ENCODE measurements at places on chromosomes 2 and 18.
A peak's percentile ranks its signal among the peaks of the same experiment; 100 is the strongest.

DNA sequence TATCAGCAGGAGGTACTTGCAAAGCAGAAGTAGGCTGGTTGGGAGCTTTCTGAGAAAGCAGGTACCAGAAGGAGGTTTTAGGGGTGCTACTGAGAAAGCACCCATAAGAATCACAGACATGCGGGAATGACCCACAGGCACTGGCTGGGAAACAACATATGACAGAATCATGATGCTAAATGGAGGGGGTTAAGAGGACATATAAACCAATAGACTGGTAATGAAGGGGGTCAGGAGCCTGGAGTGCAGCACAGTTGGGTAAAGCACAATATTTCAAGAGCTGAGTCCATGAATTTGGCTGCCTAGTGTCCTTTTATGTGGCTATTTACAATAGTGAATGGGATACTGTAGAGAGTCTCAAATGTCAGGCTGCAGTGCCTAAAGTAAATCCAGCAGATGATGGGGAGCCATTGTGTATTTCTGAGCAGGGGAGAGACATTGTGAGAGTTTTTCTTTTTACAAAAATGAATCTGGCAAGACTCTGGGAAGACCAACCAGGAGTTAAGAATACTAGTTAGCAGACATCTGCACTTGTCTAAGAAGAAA lies 27.6 kb upstream of the GMCL1 start:
- DNase-seq = no peak

DNA sequence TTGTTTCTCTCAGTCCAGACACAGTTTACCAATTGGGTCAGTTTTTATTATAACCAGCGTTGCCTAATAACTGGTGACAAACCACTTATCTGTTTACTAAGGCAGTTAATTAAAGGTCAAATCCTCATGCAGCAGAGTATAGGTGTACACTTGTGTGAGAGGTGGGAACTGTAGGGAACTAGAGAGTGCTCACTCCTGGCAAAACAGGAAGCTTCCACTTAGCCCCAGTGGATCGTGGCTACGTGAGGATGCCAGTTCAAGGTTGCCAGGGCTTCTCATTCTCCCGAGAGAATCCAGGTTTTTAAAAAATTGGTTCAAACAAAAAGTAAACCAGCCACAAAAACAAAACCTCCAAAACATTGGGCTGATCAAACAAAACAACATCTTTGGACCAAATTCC lies 8.1 kb downstream of the CYBRD1 start:
- DNase-seq = no peak

DNA sequence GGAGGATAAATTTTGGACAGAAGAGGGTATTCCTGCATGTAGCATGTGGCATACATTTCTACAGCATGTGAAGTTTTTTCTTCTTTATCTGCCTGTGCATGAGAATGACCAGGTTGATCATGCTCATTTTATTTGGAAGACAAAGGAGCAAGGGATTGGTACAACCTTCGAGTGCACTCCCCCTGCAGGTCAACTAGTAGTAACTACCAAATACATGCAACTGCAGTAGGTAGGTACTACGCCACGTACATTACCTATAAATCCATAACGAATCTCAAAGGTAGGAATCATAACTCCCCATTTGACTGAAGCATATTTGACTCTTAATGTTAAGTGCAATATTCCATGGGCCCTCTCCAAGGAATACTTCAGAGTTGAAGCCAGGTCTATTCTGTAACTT lies 763.9 kb downstream of the TSN start:
- no peak for DNase-seq

DNA sequence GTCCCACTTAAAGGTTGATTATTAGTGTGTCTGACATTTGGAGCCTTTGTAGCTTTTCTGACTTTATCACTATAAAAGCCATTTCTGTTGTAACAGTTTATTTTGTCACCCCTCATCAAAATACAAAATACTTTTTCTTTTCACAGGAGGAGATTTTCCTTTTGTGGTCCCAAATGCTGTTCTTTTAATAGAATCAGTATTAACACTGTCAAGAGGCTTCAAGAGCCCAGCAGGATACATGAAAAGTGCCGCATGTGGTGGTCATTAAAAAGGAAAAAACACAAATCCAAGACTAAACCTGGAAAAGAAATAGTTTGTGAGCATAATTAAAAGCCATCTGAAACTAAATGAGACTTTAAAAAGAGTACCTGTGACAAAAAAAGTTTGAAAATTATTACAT lies 515.7 kb downstream of the DCDC2C start:
- no peak for DNase-seq

DNA sequence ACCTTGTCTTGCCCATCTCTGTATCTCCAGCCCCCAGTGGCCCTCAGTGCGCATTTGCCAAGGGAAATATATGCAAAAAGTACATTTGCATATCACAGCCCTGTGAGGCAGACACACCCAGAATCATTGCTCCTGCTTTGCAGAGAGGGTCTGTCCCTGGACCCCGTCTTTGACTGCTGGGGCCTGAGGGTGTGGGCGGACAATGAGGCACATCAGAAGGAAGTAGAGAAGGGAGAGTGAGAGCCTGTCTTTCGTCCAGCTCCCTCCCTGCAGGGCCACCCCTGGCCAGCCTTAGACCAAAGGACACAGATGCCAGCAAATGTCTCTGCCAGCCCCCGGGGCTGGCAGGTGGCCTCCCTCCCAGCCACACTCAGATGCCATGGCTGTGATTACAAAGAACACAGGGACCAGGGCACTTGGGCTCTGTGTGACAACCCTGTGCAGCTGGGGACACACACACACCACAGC lies 516.2 kb upstream of the MYT1L start:
- no peak for DNase-seq

DNA sequence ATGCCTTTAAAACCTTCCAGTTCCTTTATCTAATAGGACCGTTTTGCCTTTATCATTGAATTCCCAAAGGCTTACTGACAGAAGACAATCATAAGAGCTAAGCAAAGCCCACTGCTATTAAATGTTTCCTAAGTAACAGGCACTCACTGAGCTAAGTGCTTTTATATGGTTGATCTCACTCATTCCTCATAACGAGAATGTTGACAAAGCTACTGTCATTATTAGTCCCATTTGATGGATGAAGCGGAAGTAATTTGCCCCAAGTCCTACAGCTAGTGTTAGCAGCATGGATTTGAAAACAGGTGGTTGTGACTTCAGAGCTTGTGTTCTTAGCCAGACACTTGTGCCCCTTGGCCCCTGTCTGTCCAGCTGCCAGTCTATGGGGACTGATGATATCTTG lies 134.8 kb upstream of the SERPINE2 start:
- DNase-seq = no peak

DNA sequence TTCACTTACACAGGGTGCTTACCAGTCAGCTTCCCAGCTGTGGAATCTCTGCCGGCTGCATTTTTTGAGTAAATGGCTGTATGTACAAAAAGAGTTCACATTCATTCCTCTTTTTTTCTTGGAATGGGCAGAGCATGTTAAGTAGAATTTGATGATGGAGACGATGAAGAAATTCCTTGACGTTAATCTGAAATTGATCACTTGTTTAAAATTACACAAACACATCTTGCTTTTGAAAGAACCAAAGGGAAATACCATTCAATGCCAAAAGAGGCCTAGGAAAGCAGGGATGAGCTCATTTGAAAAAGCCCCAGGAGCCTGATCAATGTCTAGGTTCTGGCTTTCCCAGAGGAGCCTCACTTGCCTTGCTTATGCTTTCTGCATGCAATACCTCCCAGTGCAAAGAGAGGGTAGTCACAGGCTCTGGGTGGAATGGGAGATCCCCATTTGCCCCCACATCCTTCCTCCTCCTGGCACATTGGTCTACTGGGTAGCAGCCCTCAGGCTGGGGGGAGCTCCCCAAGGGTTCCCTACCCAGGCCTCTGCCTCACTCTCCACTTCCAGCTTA lies 12.3 kb upstream of the SMAD7 start:
- no peak for DNase-seq

DNA sequence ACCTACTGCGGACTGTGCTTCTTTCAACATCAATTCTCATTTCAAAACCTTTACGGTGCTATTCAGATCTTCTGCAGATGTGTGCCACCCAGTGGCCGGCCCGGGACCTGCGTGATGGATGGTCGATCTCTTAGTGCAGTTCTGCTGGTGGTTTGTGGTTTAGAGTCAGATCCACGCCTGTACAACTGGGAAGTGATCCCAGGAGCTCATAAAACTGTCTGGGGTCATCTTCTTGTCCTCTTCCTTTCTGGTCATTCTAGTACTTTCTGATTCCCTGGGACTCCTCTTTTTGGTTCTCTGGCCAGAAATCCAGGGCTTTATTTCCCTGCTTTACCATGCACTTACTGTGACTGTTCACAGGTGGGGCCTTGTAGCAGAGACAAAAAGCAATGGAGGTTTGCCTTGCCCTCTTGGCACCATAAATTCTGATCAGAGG lies 15.8 kb upstream of the SELENOI start:
- DNase-seq = peak; percentile 41

GRCh38 chr2:207887500-207887899 lies 117.8 kb upstream of the FZD5 start:
- DNase-seq = no peak

DNA sequence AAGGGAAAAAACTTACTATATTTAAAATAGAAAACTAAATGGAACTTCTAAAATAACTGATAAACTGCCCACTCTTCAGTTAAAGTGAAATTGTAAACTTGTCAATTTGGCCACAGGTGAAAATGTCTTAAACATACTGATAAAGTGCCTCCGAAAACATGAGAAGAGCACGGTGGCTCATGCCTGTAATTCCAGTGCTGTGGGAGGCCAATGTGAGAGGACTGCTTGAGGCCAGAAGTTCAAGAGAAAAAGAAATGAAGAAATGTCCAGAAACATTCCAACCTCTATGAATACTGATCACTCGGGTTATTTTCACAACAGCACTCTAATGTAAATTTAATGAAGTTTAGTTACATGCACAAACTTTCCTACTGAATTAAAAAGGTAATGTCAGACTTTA lies 63.4 kb upstream of the DNER start:
- no peak for DNase-seq

DNA sequence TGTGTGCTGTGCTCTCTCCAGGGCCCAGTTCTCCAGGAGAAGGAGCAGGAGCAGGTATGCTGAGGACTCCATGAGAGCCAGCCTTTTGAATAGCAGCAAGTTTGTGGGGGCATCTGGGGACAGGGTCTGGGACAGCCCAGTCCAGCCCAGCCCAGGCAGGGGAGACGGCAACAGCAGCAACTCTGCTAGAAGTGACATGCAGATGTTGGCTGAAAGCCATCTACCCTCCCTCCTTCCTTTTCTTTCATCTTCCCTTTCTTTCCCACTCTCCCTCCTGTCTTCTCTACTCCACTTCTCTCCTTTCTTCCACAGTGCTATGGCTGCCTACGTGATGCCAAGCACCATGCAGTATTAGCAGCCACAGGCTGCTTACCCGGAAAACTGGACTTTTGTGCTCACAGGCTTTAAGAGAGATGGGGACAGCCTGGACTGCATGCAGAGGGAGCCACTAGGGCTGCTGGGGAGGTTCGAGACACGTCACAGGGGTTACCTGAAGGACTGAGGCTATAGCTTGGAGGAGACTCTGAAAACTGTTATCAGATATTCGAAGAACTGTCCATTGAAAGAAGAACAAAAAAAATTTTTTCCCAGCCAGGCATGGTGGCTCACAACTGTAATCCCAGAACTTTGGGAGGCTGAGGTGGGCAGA lies 23.8 kb upstream of the YWHAQ start:
- no peak for DNase-seq

DNA sequence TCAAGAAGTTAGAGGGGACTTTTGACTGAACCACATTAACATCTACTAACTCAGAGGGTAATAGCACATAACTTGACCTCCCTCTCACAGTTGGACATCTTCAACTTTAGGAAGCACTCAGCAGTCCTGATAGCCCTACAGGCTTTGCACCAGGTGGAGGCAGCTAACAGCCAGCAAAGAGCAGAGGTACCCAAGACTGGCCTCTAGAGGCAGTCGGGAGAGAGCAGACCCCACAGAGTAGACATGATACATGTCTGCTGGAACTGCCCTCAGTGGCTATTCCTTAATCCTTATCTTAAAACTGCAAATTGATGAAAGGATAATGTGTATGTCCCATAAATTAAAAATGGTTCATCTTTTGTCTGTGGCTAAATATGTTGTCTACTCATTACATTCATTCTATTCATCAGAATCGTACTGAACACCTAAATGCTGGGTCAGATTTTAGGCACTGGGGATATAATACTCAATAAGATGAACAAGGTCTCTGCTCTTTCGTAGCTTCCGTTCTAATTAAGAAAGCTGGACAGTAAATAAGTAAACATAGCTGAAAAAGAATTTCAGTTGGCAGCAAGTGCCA lies 49.8 kb downstream of the CAB39 start:
- DNase-seq = no peak

- no peak for DNase-seq
Observed at GRCh38 chr2:235669269-235669831, 175.5 kb downstream of the AGAP1 start.

GRCh38 chr2:181165199-181165868 lies 184.9 kb downstream of the UBE2E3 start:
- DNase-seq = no peak

Data from stimulated activated CD4-positive, alpha-beta T cell treated with anti-CD3 and anti-CD28 coated beads, Interleukin-1b, Interleukin-23, amount 100 ng/mL, for 1 hour (primary cell).